ENCODE measurements at places on chromosomes 1 and 21. TPM values are rescaled to one million over a fixed set of nuclear protein-coding genes. Genes with fewer than 3 reads are reported as not detected.

The INSRR gene
- total RNA-seq = not detected

GRCh38 chr1:218718206-218718605 lies 373.1 kb downstream of the TGFB2 start:
- H3K36me3 ChIP-seq = no peaks in the 10 kb centered on the region
- no peak for DNase-seq
- H3K27me3 ChIP-seq = no peaks in the 10 kb centered on the region
- H3K4me3 ChIP-seq = no peak overlapping the region

The EVA1B gene
- total RNA-seq = 1.5 TPM

DNA sequence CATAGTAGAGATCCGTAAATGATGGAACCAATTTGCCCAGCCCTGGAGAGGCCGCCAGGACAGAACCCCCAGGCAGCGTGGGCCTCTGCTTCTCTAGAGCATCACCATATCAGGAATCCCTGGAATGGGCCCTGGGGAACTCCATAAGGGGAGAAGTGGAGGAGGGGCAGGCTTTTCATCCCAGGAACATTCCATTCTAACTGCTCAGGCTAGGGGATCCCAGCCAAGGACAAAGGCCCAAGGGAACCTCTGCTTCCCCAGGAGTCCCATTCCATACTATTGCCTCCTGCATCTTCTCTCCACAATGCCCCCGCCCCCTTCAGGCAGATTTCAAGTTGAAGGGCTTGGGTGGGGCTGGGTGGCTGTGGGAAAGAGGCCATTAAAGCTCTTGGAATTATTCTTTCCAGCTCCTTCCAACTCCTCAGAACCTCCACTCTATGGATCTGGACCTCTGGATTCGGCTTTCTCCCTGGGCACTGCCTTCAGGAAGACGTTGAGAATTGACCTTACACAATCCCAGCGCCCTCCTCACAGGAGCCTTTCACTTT lies 6.0 kb downstream of the TRNP1 start:
- H3K36me3 ChIP-seq = no peaks in the 10 kb centered on the region
- H3K4me1 ChIP-seq = no peaks in the 10 kb centered on the region
- no peak overlapping the region for H3K4me3 ChIP-seq
- no peaks in the 10 kb centered on the region for H3K27me3 ChIP-seq
- no peak for DNase-seq

- no peak overlapping the region for H3K4me3 ChIP-seq
- no peak for DNase-seq
These were observed 1.3 kb upstream of the SLC30A1 start for GRCh38 chr1:211580303-211580687.

The CAMK1G gene
- not detected for total RNA-seq

The KTI12 gene
- 16.5 TPM for total RNA-seq

DNA sequence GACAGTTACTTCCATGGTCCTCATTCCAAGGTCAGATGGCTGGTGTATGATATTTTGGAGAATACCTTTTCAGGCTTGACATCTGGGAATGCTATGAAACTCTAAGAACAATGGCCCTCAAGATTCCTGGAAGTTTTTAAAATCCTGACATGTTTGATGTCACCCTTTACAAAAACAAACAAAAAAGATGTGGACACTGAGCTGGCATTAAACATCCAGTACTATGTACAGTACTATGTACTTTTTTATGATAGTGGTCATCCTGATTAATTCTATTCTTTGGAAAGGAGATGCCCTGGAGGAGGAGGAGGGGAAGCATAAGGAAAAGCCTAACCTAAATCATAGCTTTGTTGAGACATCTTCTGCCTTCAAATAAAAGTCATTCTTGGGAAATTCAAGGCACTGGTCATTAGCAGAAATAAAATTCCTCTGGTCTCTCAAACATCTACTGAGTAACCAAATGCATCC lies 235.4 kb downstream of the HMCN1 start:
- H3K27ac ChIP-seq = no peak overlapping the region
- H3K27me3 ChIP-seq = no peaks in the 10 kb centered on the region
- DNase-seq = no peak
- H3K36me3 ChIP-seq = no peaks in the 10 kb centered on the region
- no peak overlapping the region for H3K4me3 ChIP-seq

The ACTL8 gene
- total RNA-seq = not detected

- no peaks in the 10 kb centered on the region for H3K27me3 ChIP-seq
- no peak for DNase-seq
- no peak overlapping the region for H3K27ac ChIP-seq
- H3K36me3 ChIP-seq = no peaks in the 10 kb centered on the region
- H3K4me1 ChIP-seq = peaks cover 11% of the 10 kb centered on the region
These were observed 204 bp downstream of the CIART start for GRCh38 chr1:150282558-150282958.

GRCh38 chr1:17197696-17198095 lies 7.2 kb upstream of the PADI1 start:
- no peak overlapping the region for H3K4me3 ChIP-seq
- no peak for DNase-seq
- H3K27ac ChIP-seq = no peak overlapping the region
- no peaks in the 10 kb centered on the region for H3K36me3 ChIP-seq

DNA sequence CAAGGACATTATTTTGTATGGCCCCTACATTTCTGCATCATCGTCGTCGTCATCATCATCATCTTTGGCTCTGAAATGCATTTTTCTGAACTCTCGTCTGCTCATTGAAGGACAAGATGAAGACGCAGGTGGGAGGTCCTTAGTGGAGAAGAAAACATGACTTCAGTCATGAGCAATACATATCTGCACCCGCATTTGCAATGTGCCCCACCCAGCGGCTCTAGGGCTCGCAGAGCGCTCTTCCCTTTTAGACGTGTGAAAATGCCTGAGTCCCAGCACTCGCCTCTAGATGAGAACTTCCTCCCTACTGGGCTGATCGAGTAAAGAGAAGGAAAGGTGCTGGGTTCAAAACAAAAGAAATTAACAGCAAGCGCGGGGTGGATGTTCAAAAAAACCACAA lies 10.1 kb downstream of the C1orf174 start:
- no peaks in the 10 kb centered on the region for H3K27me3 ChIP-seq
- no peak overlapping the region for H3K4me3 ChIP-seq
- H3K4me1 ChIP-seq = no peaks in the 10 kb centered on the region
- H3K27ac ChIP-seq = no peak overlapping the region
- no peak for DNase-seq

DNA sequence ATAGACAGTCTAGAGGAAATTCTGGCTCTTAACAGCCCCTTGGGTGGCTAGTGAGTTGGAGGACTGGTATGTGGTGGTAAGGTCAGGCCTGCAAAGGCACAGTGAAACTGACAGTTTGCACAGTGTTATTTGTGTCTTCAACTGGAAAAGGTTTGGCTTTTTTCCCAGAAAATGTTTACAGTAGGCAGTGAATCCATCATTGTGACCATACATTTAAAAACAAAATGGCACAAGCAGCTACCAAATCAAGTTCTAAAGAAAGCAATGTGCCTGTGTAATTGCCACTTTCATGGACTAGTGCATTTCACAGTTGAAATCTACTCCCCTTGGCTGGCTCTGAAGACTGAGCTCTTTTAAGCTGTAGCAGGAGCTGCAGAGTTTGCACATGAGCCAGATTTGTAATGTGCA lies 24.8 kb downstream of the ATPAF1 start:
- no peaks in the 10 kb centered on the region for H3K36me3 ChIP-seq
- no peak overlapping the region for H3K27ac ChIP-seq
- H3K4me3 ChIP-seq = no peak overlapping the region
- DNase-seq = no peak
- H3K27me3 ChIP-seq = no peaks in the 10 kb centered on the region

DNA sequence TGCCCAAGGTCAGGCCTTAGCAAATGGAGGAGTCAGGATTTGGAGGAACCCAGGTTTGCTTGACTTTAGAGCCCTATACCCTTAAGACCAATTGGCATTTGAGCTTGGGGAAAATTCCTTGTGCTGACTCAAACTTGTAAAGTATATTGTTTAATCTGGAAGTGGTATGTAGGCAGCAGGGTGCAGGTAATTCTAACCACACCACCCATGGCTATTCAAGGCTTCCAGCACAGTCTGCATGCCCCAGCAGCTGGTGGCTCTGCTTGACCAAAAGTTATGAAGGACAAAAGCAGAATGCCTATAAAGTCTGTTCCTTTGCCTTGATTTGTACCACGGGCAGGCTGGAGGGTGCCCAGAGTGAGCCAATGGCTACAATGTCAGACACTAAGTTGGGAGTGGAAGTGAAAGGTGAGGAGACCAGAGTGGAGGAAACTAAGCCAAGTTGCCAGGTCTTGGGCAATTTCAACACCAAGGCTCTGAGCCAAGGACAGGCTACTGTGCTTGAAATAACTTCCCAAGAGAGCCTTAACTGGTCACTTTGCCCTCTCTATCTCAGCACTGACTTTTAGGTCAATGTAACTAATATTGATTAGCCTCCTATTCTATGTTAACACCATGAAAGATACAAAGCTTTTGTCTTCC lies 4.7 kb upstream of the G0S2 start:
- no peak overlapping the region for H3K27ac ChIP-seq
- no peaks in the 10 kb centered on the region for H3K36me3 ChIP-seq
- peaks cover 18% of the 10 kb centered on the region for H3K4me1 ChIP-seq
- H3K27me3 ChIP-seq = no peaks in the 10 kb centered on the region

DNA sequence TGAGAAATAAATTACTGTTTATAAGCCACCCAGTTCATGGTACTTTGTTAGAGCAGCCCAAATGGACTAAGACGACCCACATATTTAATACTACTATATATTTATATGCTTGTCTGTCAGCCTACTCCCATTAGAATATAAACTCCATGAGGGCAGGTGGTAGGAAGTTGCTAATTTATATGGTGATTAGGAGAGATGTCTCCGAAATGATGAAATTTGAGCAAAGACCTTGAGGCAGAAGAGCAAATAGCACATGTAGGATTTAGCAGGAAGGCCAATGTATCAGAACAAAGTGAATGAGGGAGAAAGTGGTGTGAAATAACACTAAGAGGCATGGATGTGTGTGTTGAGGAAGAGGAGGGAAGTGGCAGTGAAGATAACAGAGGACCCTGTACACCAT lies 10.6 kb upstream of the SLFNL1 start:
- no peaks in the 10 kb centered on the region for H3K36me3 ChIP-seq
- DNase-seq = no peak
- H3K27me3 ChIP-seq = no peaks in the 10 kb centered on the region

- no peak overlapping the region for H3K27ac ChIP-seq
- no peaks in the 10 kb centered on the region for H3K36me3 ChIP-seq
- H3K27me3 ChIP-seq = no peaks in the 10 kb centered on the region
- H3K4me1 ChIP-seq = no peaks in the 10 kb centered on the region
- no peak overlapping the region for H3K4me3 ChIP-seq
These were observed 63.1 kb downstream of the PLPPR4 start for GRCh38 chr1:99327357-99327756.

- no peak for DNase-seq
- H3K27ac ChIP-seq = no peak overlapping the region
- no peaks in the 10 kb centered on the region for H3K27me3 ChIP-seq
- no peak overlapping the region for H3K4me3 ChIP-seq
- H3K36me3 ChIP-seq = no peaks in the 10 kb centered on the region
These were observed 172.5 kb upstream of the EDN2 start for GRCh38 chr1:41656825-41657500.

GRCh38 chr21:36538761-36539160 lies 58.8 kb upstream of the CLDN14 start:
- H3K27ac ChIP-seq = no peak overlapping the region
- H3K36me3 ChIP-seq = no peaks in the 10 kb centered on the region
- no peak overlapping the region for H3K4me3 ChIP-seq

Measured in naive thymus-derived CD4-positive, alpha-beta T cell (primary cell).